GM12865 (cell line): ENCODE measurements at places on chromosomes 12 and 14.

DNA sequence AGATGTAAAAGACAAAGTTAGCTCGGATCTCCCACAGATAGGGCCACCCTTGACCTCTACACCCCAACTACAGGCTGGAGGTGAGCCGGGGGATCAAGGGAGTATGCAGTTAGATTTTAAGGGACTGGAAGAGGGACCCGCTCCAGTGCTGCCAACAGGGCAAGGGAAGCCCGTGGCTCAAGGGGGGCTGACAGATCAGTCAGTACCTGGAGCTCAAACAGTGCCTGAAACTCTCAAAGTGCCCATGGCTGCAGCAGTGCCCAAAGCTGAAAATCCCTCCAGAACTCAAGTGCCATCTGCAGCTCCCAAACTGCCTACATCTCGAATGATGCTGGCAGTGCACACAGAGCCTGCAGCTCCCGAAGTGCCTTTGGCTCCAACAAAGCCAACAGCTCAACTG, 10.4 kb downstream of the NYNRIN start:
- DNase-seq, result no peak

DNA sequence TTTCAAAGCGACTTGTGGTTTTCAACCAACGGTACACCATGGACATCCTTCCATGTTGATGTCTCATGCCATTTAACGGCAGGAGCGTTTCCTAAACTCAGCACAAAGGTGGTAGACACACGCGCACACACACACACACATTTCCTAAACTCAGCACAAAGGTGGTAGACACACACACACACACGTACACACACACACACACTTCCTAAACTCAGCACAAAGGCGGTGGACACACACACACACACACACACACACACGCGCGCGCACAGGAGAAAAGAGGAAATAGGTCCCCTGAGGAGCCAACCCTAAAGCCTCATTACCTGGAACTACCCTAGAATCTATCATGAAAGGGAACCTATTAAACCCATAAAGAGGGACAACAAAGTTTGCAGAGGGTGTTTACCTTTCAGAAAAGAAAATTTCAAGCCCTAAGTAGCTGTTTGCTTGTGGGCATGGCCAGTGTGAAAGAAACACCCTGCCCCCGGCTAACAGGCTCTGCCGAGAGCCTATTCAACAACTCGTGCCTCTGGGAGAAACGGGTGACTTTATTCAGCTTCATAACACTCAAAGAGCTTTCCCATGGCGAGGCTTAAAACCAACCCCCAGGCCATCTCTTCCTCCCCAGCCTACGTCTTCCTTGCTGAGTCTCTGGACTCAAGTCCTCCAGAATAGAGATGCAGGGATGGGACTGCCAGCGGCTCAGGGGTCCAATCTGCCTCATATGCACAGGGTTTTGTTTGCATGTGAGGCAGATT, 31.8 kb downstream of the SLC8B1 start:
- peak; percentile 31 for DNase-seq

DNA sequence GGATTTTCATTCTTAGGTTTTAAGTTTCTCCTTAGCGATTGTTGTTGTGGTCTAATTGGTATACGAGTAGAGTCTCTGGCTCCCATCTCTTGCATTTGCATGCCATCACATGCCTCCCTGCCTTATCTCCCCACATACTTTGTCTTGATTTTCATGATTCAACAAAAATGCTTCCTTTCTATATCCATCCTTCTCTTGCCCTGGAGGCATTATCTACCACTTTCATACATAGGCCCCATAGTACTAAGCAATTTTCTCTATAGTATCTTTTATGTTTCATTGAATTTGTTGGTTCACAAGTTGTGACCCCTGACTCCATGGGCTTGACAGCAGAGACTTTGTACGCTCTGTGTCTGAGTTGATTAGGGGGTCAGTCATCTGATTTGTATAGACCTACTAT, 226.1 kb downstream of the ACSS3 start:
- no peak for DNase-seq

- DNase-seq, result no peak
Measured at GRCh38 chr12:89985935-89986334, 277.3 kb upstream of the ATP2B1 start.

- no peak for DNase-seq
Measured at GRCh38 chr12:120468821-120469449, 613 bp downstream of the SRSF9 start.

- no peak for DNase-seq
Measured at GRCh38 chr14:73789989-73790581, 61.5 kb upstream of the PTGR2 start.

DNA sequence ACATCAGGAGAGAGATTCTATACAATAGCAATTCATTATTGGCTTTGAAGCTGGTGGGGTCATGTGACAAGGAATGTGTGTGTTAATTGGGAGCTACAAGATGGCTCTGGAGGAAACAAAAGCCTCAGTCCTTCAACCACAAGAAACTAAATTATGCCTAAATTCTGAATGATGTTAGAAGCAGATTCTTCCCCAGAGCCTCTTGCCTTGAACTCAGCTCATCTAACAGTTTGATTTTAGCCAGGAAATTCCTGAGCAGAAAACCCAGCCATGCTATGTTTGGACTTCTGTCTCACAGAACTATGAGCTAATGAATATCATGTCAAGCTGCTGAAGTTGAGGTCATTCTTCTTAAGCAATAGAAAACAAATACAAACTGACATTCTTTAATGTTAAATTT, 274.7 kb downstream of the SLC6A15 start:
- DNase-seq, result no peak

- DNase-seq, result no peak
Measured at GRCh38 chr14:31965735-31966598, 111.1 kb upstream of the ARHGAP5 start.

GRCh38 chr14:53325176-53325806, 172.2 kb upstream of the DDHD1 start:
- peak; percentile 3 for DNase-seq

GRCh38 chr14:100221533-100222223, 17.3 kb upstream of the YY1 start:
- DNase-seq, result peak; percentile 86

DNA sequence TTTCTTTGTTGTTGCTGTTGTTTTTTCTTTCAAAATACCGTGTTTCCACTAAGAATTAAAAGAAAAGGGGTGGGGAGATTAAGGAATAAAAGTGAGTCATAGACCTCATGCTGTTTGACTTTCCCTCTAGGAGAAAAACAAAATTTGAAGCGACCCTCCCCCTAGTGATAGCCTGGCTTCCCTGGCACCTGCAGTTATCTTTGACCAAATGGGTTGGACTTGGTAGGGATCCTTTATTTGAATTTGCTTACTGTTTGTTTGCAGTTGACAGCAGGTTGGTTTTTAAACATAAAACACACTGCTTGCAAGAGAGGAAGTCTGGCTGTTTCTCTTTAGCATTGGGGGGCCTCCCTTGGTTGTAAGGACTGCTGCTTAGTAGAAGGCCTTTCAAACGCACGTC, 14.0 kb downstream of the OTX2 start:
- no peak for DNase-seq

GRCh38 chr12:79844693-79845092, 90.2 kb downstream of the PPP1R12A start:
- DNase-seq, result no peak

DNA sequence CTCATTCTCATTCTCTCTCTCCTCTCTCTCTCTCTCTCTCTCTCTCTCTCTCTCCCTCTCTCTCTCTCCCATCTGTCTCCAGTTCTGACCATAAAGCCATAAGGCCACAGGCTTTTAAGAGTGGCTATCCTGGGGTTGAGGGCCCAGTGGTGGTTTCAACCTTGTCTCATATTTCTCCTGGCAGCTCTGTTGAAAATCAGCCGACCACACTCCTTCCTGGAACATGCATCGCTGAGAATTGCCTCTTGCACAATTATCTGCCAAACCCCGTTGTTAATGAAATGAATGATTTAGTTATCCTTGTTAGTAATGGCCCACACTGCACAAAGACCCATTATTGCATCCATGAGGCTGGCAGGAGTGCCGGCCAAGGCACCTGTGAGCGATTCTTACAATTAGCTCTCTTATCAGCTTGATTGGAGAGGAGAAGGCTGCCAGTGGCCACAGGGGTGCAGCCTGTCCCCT, 30.4 kb upstream of the KCNA5 start:
- no peak for DNase-seq

DNA sequence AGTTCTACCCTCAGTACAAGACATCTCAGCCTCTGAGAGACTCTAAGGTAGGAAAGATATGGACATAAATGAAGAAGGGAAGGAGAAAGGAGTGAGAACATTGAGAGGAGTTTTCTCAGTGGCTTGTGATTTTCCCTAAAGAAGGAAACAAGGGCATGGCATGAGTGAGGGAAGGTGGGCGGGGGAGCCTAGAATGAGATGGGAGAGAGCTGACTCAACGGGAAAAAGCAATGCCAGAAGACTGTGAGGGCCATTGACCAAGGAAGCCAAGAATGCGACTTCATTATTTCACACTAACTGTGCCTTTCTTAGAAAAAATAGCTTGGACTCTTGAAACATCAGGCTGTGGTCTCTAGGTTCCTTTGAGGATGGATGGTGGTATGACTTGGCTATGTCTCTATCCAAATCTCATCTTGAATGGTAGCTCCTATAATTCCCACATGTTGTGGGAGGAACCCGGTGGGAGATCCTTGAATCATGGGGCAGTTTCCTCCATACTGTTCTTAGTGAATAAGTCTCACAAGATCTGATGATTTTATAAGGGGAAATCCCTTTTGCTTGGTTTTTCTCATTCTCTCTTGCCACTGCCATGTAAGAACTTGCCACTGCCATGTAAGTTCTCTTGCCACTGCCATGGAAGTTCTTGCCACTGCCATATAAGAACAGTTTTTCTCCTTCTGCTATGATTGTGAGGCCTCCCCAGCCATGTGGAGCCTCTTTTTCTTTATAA, 279.6 kb downstream of the NUAK1 start:
- no peak for DNase-seq

GRCh38 chr12:64269161-64269560, 47.1 kb upstream of the KICS2 start:
- DNase-seq, result no peak

DNA sequence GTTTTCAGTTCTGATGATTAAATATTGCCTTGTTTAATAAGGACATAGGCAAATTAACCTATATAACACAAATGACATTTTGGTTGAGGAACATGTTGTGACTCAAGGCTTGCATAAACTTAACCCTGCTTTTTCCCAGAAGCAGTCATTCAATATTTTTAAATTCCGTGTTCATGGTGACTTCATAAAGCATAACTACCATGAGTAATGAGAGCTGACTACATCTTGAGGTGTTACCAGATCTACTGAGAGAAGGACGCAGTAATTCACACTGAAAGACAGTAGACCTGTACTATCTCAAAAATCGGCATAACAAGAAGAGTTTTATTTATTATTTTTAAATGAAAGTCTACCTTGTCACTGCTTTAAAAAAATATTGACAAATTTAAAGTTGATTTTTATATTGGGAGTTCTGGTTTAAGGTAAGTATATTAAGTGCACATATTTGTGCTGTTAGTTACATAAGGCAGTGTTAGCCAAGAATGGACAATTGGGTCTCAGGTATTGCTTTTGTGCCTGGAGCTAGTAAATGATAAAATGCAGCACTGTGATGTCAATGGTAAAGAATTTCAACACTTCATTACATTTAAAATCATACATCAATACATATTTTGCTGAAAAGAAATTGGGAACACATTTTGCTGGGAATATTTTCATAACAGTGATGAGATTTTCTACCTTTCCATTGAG, 1198.5 kb downstream of the FSCB start:
- DNase-seq, result no peak

- DNase-seq, result no peak
Measured at GRCh38 chr14:94382716-94383596, 5.4 kb downstream of the SERPINA1 start.

DNA sequence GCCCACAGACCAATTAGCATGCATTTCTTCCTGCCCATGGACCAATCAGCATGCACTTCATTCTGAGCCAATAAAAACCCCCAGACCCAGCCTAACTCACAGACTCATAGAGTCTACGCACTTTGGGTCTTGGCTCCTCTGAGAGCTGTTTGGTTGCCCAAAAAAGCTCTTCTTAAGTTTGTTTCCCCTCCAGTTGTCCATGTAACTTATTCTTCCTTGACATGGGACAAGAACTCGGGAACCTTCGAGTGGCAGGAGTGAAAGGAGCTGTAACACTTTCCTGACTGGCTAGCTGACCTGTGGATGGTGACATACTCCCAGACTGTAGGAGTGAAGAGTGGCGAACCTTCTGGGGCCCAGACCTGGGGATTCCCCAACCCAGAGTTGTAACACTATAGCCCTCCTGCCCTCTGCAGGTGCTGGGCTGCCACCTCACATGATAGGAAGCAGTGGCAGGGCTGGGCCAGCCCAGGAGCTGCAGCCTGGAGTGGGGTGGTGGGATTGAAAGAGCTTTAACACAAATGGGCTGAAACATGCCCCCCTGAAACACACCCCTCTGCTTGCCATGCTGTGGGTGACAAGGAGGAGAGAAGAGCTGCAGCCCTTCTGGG, 4.4 kb upstream of the BTBD7 start:
- peak; percentile 26 for DNase-seq

DNA sequence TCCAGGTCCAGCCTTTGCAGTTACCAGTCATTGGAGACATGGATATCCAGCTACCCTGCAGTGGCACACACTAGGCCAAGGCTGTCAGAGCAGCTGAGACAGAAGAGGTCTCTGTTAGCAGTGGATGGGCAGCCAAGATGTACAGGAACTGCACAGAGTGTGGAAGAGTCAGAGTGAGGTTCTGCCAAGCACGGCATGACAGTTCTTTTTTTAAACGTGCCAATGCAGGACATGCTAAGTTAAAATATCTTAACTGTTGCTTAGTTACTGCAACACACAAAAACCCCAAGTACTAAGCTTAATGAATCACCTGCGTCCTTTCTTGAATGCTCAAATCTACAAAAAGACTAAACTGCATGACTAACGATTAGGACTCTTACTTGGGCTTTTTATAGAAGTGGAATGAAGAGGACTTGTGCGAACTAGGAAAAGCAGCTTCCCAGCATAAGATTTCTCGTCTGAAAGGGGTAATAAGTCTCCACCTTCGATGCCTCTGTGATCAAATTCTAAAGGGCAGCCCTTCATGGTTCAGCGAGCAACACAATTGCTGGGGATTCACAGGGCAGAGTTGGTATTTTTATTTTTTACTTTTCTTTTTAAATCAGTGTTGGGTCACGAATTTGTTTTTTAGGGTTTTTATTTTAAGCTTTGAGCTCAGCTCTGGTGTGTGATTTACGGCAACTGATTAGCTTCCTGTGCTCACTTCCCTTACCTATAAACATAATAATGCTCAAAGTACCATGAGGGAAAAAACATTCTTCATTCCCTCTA, 20.6 kb downstream of the MAPK1IP1L start:
- peak; percentile 77 for DNase-seq

- peak; percentile 26 for DNase-seq
Measured at GRCh38 chr14:55160989-55161388, 30.4 kb downstream of the DLGAP5 start.

DNA sequence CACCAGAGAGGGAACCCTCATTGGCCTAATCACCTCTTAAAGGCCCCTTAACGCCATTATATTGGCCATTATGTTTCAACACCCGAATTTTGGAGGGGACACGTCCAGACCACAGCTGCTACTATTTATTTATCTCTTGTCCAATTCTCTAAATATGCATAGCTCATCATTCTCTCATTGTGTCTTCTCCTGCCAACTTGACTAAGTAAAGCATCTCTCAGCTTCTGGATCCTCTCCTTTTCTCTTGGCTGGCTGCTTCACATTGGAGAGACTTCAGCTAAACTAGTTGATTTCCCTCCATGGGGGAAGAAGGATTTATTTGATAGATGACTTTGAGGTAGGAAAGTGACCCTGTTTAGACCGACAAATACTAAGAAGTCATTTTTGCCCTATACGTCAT, 120.4 kb upstream of the KRR1 start:
- DNase-seq, result no peak
